Thoracic aorta (tissue), 2 donors: ENCODE measurements at places on chromosomes 3 and 15.

DNA sequence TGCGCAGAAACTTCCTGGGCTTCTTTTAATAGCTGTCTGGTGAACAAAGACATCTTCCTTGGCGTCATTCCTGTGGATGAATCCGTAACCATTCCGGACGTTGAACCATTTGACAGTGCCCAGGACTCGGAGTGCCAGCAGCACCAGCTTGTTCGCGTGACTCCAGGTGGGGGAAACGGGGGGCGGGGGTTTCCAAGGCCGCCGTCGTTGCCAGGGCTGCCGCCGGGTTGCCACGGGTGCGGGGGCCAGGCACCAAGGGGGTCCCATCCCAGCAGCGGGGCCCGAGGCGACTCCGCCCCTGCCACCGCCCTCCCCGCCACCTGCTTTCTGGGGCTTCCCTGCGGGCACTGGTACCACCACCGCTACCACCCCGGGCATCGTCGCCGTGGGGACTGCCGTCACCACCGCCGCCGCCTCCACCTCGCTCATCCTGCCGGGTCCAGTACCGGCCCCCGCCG, 22.8 kb downstream of the RGMA start:
- no peak for DNase-seq

DNA sequence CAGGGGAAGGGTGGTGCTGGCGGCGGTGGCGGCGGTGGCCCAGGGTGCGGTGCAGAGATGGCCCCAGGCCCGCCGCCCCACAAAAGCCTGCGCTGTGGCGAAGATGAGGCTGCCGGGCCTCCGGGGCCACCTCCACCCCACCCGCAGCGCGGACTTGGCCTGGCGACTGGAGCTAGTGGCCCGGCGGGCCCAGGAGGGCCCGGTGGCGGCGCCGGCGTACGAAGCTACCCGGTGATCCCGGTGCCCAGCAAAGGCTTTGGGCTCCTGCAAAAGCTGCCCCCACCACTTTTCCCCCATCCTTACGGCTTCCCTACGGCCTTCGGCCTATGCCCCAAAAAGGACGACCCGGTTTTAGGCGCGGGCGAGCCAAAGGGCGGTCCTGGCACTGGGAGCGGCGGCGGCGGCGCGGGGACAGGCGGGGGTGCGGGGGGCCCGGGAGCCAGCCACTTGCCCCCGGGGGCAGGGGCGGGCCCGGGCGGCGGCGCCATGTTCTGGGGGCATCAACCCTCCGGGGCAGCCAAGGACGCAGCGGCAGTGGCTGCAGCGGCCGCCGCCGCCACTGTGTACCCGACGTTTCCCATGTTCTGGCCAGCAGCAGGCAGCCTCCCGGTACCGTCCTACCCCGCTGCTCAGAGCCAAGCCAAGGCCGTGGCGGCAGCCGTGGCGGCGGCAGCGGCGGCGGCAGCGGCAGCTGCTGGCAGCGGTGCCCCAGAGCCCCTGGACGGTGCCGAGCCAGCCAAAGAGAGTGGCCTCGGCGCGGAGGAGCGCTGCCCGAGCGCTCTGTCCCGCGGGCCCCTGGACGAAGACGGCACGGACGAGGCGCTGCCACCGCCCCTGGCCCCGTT, 1.6 kb downstream of the SKOR1 start:
- DNase-seq: no peak

- DNase-seq: no peak
Measured at GRCh38 chr3:39165518-39165917, 12.1 kb upstream of the CSRNP1 start.

DNA sequence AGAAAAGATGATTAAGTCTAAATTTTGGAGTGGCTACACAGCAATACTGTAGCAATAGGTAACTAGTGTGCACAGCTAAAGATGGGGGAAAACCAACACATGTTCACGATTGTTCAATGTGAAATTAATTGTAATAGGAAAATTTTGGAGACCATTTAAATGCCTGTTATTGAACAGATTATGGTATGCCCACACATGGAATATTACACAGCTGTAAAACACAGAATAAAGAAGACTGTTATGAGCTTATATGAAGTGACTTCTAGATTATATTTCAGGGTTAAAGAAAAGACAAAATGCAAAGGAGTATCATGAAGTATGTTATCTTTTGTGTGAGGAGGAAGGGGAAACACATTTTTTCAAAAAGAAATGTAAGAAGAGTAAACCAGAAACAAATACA, 43.8 kb downstream of the SPINK8 start:
- no peak for DNase-seq

- no peak for DNase-seq
Measured at GRCh38 chr3:165522386-165522785, 314.8 kb downstream of the BCHE start.
